H4 (cell line): ENCODE measurements at places on chromosomes 5 and 9. TPM values are rescaled to one million over a fixed set of nuclear protein-coding genes. Genes with fewer than 3 reads are reported as not detected.

GRCh38 chr5:108561416-108562204 is 179.7 kb upstream of the FBXL17 start:
- DNase-seq: no peak

GRCh38 chr5:176583076-176583475 is 26.9 kb downstream of the GPRIN1 start:
- DNase-seq: no peak

- peak; percentile 5 for DNase-seq
Observed at GRCh38 chr9:4382722-4383317, 83.0 kb upstream of the GLIS3 start.

DNA sequence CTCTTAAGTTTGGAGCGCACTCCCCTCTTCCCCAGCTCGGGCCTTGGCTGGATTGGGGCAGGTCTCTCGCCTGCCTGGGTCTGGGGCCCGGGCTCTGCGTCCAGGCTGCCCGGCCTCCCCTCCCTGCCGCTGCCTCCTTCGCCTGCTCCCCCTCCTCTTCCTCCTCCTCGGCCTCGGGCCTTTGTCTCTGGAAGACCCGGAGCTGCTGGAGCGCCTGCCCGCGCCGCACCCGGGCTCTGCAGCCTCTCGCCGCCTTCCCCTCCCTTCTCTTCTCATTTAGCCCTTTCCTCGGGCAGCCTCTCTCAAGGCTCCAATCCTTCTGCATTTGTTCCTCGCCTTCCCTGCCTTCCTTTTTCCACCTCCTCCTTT is 218.5 kb downstream of the C9orf50 start:
- no peak for DNase-seq

GRCh38 chr9:22079873-22080341 is 70.8 kb upstream of the CDKN2B start:
- no peak for DNase-seq

DNA sequence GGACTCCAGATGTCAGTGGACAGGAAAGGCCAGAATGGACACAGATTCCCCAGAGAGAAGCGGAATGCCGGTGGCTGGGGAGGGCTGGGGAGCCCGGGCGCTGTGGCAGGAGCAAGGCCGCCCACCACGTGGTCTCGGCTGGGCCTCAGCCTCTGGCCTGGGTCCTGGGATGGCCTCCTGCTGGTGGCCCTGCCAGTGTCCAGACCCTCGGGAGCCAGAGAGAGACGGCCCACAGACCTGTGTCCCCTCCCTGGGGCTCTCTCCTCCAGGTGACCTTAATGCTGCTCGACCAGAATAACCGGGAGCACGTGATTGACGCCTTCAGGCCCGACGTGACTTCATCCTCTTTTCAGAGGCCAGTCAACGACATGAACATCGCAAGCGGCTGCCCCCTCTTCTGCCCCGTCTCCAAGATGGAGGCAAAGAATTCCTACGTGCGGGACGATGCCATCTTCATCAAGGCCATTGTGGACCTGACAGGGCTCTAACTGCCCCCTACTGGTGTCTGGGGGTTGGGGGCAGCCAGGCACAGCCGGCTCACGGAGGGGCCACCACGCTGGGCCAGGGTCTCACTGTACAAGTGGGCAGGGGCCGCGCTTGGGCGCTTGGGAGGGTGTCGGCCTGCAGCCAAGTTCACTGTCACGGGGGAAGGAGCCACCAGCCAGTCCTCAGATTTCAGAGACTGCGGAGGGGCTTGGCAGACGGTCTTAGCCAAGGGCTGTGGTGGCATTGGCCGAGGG is 19.0 kb downstream of the FBXW5 start:
- no peak for DNase-seq

- no peak for DNase-seq
Observed at GRCh38 chr9:111662576-111663300, 1.3 kb downstream of the GNG10 start.

DNA sequence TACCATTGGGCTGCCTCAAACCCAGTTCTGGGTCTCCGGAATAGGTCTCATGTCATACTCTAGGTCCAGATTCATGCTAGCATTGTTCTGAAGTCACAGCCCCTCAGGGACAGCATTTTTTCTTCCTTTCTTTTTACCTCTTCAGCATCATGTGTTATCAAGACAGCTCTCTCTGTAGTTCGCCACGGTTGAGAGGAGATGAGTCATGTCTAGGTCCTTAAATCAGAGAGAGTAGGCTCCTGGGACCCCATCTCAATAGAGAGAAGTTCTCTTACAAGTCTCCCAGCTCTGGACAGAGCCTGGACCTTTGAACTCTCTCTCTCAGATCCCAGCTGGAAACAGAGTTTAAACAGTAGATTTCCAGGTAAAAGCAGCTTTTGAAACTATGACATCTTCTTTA is 332.4 kb upstream of the CD180 start:
- no peak for DNase-seq

DNA sequence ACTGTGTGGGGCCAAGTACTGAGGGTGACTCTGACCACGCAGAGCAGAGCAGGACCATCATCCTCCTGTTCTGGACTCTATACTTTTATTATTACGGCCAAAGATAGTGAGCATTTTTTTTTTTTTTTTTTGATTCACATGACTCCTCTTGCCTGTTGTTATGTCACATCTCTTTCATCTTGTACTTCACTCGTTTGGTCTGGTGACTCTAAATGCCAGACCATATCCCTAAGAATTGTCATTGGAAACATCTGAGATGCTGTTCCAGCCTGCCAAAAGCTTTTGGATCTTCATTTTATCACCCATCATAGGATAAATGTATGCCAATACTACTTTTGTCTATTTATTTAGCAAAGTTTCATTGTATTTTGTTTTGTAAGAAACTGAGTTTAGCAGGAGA is 168.2 kb upstream of the RAI14 start:
- no peak for DNase-seq

GRCh38 chr9:133276923-133277322 is 1.9 kb upstream of the ABO start:
- no peak for DNase-seq

DNA sequence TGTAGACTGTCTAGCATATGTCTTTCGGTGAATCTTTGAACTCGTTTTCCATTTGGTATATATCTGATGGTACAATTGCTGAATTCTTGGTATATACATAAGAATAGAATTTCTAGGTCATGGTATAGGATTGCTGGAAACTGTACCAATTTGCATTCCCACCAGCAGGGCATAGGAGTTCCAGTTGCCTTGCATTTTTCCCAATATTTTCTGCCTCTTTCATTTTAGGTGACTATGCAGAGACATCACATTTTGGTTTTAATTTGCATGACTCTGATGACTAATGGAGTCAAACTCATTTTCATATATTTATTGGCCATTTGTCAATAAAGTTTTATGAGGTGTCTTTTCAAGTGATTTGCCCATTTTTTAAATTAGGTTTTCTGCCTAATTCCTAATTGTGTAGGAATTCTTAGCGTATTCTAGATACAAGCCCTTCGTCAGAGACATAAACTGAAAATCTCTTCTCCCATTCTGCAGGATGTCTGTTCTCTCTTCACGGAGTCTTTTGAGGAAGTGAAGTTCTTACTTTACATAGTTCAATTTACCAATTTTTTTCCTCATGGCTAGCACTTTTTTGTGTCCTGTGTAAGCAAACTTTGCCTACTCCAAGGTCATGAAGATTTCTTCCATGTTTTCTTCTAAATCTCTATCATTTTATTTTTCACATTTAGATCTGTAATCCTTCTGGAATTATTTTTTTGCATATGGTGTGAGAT is 28.9 kb upstream of the PDCD1LG2 start:
- DNase-seq: no peak

GRCh38 chr5:34021334-34021733 is 13.5 kb upstream of the AMACR start:
- DNase-seq: no peak

DNA sequence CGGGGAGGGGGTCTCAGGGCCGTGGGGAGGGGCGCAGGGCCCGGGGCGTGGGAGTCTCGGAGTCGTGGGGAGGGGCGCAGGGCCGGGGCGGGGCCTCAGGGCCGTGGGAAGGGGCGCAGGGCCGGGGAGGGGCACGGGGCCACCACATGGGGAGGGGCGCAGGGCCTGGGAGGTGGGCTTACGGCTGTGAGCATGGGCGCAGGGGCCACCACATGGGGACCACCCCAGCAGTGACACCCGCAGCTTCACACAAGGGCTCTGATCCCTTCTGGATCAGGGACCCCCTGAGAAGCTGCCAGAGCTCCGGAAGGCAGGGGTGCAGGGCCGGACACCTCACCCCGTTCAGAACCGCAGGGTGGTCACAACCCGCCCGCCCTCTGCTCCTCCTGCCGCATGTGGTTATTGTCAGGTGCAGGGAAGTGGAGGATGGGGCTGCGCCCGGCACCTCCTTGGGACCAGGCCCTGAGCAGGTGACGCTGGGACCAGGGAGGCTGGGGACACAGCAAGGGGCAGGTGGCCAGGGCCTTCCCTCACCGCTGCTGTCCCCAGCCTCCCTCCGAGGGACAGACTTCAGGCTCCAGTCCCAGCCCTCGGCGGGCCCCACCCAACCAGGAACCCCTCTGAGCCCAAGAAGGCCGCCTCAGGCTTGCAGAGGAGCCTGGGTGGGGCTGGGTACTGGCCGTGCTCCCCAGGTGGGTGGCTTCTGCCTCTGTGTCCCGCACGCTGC is 53.7 kb downstream of the EXD3 start:
- DNase-seq: no peak

DNA sequence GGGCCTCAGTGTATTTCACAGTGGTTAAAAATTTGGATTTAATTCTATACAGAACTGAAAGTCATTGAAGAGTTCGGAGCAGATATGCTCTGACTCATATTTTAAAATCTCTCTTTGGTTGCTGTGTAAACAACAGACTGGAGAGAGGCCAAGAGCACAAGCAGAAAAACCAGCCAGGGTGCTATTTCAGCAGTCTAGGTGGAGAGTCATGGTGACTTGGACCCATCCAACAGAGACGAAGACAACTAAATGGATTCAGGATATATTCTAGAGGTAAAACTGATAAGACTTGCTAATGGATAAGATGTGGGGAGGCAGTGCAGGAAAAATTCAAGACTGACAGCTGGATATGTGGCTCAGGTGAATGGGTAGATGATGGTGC is 168.9 kb downstream of the MAPKAP1 start:
- peak; percentile 78 for DNase-seq

DNA sequence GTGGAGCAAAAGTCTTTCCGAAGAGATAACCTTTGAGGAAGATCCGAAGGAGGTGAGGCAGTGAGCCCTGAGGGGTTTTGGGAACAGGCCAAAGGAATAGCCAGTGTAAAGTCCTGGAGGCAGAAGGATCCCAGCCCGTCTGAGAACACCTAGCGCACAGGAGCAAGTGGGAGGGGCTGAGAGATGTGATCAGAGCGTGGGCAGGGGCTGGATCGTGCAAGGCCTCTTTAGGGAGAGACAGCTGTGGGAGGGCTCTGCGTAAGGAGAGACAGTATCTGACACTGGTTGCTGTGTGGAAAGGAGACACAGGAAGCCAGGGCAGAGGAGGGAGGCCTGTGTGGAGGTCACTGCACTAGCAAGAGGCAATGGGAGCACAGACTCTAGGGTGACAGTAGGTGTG is 68.2 kb downstream of the BARX1 start:
- DNase-seq: no peak

DNA sequence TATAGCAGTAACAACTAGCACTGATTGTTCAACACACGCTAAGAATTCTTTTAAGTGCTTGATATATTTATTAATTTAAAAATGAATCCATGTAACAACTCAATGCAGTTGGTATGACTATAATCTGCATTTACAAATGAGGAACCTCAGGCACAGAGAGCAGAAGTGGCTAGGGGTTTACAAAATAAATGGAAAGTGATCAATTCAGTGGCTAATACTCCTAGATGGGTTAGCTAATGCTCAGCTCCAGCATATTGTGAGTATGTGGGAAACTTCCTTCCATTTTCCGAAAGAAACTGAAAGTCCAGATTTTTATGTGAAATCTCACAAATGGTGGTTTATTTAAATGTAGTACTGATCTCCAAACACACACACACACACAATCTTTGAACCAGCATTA is 128.0 kb downstream of the RFX3 start:
- no peak for DNase-seq

GRCh38 chr5:68476854-68477253 is 261.3 kb downstream of the PIK3R1 start:
- DNase-seq: no peak

Gene ADAMTS12
- 11.6 and 14.7 TPM in 2 replicates for total RNA-seq

Gene TAF11L5
- not detected in 2 replicates for total RNA-seq
